ENCODE measurements at places on chromosomes 12 and 14.

DNA sequence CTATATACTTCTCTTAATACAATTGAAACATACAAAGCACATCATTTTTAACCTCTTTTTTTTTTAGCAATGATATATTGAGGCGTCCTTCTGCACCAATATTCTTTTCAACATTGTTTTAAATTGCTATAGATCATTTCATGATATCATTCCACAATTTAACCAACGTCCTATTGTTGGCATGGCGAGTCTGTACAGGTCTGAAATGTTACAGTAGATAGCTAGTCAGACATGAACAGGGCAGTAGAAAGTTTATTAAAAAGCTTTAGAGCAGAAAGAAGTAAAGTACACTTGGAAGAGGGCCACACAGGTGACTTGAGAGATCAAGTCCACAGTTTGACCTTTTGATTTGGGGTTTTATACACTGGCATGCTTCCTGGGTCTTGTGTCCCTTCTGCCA lies 279.0 kb downstream of the PAWR start:
- no peak for DNase-seq

- DNase-seq: no peak
These were observed 9.0 kb upstream of the KRT2 start for GRCh38 chr12:52660934-52661499.

- peak; percentile 76 for DNase-seq
These were observed 743 bp downstream of the PUS1 start for GRCh38 chr12:131929581-131930456.

DNA sequence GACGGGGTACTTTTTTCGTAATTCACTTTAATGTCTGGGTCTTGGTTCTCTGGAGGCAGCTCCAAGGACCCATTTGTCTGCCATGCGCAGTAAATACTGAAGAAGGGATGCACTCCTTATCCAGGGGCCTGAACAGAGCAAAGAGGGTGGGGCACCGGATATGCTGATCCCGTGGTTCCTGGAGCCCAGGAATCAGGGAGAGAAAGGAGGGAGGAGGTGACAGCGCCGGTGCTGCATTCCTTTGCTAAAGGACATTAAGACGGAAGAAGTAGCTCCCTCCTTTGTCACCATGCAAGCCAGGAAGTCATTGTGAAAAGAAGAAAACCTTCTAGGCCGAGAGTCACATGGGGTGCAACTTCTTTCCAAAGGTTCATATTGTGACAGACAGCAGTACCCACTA lies 1057.7 kb downstream of the VRK1 start:
- no peak for DNase-seq

Data from ecto neural progenitor cell (in vitro differentiated cells).